Anterior cingulate cortex (tissue), 58 donors: ENCODE measurements at places on chromosomes 7 and 10.

DNA sequence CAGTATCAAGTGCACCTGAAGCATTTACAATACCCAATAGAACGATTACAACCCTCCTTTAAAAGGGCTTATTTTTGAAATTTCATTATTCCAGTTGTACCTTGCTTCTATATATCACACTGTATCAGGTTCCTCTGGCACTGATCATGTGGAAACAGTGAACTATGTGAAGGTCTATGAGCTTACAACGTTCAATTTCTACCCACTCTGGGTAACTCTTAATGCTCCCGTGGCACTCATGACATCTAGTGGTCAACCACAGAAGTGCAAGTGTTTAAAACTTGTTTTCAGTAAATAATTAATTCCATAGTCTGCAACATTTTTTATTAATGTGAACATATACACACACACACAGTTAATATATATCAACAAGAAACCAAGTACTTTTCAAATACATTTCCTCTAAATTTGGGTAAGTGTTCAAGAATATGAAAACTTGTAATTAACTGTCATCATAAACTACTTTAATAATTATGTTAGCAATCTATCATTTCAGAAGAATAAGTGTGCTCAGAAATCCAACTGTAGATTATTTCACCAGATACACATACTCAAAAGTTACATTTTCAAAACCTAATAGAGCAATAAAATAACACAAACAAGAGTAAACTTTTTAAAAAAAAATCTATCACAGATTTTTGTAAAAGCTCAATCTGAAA, 61.0 kb downstream of the MPP7 start:
- no peak for DNase-seq

DNA sequence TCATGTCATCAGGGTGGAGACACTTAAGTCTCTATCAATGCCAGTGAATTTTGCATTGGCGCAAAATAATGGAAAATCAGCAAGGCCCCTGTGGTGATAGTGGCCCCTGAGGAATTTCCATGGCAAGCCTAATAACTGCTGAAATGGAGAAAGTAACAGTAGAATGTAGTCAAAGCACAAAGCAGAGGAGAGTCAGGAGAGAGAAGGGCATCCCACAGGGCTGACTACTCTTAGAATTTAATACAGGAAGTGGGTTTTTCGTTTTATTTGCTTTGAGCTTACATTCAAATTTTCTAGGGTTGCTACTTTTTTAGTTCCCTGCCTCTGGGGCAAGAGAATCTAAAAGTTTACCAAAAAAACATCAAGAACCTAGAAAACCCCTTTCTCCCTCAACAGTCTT, 39.0 kb downstream of the BZW2 start:
- DNase-seq: no peak

- DNase-seq: no peak
These were observed 806.6 kb upstream of the GHITM start for GRCh38 chr10:83332690-83333089.

DNA sequence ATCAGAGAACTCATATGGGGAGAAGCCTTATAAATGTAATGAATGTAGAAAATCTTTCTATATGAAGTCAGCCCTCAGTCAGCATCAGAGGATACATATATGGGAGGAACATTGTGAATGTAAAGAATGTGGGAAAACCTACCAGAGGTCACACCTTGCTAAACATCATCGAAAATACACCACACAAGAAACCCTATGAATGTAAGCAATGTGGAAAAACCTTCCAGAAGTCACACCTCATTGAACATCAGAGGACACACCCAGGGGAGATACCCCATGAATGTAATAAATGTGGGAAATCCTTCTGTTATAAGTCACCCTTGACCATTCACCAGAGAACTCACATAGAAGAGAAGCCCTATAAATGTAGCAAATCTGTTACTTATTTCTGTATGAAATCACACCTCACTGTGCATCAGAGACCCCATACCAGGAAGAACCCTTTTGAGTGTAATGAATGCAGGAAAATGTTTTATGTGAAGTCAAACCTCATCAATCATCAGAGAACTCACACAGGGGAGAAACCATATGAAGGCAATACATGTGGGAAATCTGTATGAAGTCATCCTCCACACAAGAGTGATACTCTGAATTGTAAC, 30.8 kb downstream of the ZNF12 start:
- DNase-seq: no peak

DNA sequence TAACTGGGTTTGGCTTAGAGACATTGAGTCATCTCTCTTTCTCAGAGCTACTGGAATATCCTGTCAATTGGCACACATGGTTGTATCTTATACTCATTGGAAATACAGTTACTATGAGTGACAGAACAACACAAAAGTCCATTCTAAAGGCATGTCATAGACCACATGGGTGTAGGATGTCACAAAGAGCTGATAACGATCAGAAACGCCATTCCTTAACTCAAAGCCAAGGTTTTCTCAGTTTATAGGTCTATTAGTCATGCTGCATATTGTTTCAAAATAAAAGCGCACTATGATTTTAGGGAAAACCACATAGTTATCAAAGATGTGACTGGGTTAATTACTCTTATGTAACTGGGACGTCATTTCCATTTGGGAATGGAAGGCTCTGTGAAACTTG, 147.2 kb upstream of the FAM171A1 start:
- no peak for DNase-seq

DNA sequence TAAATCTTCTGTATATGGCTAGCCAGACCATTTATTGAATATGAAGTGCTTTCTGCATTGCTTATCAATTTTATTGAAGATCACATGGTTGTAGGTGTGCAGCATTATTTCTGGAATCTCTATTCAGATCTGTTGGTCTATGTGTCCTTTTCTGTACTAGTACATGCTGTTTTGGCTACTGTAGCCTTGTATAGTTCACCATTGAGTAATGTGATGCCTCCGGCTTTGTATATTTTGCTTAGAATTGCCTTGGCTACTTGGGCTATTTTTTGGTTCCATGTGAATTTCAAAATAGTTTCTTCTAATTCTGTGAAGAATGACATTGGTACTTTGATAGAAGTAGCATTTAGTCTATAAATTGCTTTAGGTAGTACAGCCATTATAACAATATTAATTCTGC, 1187.2 kb downstream of the XPNPEP1 start:
- DNase-seq: no peak

DNA sequence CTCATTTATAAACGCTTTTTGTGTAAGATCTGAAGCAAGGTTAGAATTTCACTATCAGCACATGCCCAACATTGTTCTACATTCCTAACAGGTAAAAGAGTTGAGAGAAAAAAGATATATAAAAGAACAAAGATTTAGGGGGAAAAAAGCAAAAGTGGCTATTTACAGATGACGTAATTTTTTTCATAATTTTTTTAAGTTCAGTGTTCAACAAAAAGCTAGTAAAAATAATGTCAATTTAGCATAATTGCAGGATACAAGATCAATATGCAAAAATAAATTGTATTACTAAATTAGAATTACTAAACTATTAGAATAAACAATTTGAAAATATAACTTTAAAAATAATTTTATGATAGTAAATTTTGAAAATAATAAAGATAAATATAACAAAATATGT, 405.0 kb downstream of the SEMA3D start:
- DNase-seq: no peak

DNA sequence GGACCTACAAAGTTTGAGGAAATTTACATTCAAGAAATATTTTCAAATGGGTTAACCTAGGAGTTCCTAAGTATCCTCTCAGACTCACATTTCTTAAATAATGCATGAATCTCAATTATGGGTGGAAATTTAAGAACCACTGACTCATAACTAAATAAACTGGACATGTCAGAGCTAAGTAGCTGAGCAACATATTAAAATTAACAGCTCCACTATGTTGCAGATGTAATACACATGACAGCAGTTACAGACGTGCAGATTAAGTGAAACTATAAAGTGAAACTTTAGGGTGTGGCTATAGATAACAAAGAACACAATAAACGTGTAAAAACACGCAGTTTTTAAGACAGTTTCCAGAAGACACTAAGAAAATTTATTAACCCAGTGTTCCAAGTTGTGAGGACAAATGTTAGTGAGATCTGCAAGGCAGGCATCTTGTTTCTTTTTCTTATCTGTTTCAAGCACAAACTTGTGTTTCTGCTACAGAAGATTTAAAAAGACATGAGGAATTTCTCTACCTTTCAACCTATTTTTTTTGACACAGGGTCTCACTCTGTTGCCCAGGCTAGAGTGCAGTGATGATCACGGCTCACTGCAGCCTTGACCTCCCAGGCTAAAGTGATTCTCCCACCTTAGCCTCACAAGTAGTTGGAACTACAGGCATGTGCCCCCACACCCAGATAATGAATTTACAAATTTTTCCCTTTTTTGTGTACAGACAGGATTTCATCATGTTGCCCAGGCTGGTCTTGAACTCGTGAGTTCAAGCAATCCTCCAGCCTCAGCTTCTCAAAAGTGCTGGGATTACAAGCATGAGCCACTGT, 25.3 kb downstream of the DNMBP start:
- no peak for DNase-seq

DNA sequence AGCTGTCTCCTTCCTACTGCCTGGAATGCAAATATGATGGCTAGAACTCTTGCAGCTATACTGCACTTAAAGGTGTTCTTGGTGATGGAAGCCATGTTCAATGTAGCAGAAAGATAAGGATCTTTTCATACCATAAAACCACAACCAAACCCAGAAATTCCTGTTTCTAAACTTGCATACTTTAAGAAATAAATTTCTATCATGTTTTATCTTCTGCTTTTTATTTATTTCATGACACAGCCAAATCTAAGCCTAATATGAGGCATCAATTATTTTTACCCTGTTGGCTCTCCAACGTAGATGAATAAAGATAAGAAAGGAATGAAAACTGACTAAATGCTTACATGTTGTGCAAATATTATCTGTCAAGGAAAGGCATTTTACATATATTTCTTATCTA, 224.1 kb downstream of the DOCK4 start:
- no peak for DNase-seq

DNA sequence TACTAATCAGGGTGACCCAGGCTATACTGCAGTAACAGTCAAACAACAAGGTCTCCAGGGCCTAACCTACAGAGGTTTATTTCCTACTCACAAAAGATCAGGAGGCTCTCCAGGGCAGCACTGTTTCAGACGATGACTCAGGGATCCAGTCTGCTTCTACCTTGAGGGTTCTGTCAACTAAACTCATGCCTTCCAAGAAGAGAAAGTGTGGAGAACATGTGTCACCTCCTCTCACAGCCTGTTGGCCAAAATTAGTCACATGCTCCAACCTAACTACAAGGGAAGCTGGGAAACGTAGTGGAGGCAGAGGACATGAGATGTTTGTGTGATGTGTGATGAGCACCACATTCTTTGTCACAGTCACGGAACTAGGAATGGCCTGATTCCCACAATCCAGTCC, 14.7 kb upstream of the INA start:
- DNase-seq: no peak

- no peak for DNase-seq
These were observed 91.5 kb downstream of the GLI3 start for GRCh38 chr7:42145539-42145938.

GRCh38 chr7:143902332-143902899, 440 bp upstream of the TCAF1 start:
- DNase-seq: no peak

GRCh38 chr10:29102636-29103035, 186.2 kb upstream of the LYZL1 start:
- no peak for DNase-seq

DNA sequence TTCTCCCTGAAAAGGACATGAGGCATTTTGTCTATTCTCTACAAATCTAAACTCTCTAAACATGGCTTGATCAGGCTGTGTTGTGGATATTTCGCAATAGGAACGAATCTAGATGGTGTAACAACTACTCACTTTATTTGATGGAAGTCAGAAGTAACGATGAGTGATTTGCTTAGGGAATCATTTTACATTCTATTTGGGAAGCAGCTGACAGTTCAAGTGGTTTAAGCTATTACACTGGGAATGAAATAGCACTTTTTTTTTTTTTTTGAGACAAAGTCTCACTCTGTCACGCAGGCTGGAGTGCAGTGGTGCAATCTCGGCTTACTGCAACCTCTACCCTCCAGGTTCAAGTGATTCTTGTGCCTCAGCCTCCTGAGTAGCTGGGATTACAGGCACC, 44.1 kb downstream of the NPY start:
- DNase-seq: no peak

DNA sequence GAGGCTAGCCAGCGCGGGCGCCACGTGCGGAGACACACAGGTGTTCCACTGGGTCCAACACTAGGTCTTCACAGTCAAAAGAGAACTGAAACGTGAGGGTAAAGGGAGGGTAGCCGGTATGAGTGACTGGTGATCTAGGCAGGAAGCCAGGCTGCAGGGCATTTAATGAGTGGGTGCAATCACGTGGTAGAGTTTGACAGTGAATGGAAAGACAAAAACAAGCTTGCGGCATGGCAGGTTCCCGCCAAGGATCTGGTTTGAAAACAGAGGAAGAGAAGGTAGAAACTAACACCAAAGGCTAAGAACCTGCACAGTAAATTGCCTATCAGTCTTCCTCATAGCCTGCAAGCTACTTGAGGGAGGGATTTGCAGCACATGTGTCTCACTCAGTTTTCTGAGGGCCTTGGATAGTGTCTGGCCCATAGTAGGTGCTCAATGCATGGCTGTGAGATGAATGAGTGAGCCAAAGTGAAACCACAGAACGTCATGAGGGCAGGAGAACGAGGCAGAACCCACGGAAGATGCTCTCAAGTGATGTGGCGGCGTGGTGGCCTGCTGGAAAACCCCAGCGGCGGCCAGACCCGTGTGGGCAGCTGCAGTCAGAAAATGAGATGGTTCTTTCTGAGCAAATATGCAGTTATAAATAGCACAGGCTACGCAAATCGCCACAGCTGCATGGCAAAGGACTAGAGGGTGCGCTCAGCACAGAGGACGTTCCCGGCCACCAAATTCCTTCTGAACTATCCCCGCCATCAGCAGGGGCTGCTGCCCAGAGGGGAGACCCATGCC, 183.6 kb upstream of the NFE2L3 start:
- no peak for DNase-seq

- DNase-seq: no peak
These were observed 580.1 kb downstream of the GRID1 start for GRCh38 chr10:85786401-85786899.

DNA sequence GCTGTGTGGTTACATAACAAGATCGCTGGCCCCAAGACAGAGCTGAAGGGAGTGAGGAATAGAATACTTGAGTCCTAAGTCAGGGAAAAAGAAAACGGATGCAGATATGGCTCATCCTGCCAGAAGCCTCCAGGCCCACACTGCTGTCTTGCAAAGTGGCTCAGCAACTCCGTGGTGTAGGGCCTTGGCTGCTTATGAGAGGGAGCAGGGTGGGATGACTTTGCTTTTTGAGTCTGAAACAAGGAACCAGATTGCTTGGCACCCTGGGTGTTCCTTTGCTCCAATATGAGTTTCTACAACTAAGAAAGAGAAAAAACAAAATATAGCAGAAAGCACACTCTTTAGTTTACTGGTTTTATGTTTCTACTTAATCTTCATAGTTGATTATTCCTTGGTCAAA, 193.8 kb upstream of the WDR11 start:
- DNase-seq: no peak

DNA sequence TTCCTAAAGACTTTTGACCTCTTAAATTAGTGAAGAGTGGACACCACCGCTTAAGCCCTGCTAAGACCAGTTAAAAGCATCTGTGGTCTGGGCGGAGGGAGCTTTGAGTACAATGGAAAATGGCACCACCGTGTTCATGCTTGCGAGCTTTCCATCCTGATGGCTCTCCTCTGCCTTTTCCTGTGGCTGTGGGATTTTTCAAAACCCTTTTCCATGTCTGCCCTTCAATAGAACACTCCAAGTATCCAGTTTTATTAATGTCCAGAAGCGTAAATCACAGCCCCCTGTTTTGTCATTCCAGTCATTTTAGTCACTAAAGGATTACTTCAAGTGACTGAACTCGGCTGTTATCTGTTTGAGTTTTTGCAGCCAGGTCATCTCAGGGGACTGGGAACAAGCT, 181.8 kb downstream of the MGMT start:
- no peak for DNase-seq
